ENCODE measurements at places on chromosomes 3 and 15.

- DNase-seq, result no peak
These were observed 193.1 kb downstream of the XXYLT1 start for GRCh38 chr3:195077611-195078540.

GRCh38 chr3:39251576-39251975, 28.3 kb downstream of the CX3CR1 start:
- no peak for DNase-seq

GRCh38 chr3:44513513-44513912, 36.0 kb upstream of the ZNF445 start:
- no peak for DNase-seq

DNA sequence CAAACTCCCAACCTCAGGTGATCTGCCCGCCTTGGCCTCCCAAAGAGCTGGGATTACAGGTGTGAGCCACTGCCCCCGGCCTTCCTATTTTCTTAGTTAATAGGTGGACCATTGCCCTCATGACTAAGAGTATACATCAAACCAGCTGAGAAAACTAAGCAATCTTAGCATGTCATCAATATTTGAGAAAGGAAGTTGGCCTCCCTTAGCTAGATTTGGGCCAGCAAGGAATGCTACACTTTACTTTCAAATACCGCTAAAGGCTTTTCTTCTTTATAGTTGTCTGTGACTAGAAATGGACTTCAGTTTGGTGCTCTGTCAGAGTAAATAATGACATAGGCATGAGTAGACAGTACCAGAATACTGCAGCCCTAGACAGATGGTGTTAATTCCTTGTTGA, 199.3 kb downstream of the GAP43 start:
- DNase-seq, result no peak

DNA sequence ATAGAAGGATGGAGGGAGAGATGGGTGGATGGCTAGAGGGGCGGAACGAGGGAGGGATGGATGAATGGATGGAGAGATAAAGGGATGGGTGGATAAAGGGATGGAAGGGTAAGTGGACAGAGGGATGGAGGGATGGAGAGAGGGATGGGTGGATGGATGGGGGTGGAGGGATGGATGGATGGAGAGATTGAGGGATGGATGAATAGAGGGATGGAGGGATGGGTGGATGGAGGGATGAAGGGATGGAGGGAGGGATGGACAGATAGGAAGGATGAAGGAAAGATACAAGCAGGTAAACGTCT, 313.3 kb downstream of the UACA start:
- DNase-seq, result no peak

GRCh38 chr3:182729903-182730674, 63.2 kb upstream of the ATP11B start:
- no peak for DNase-seq
